ENCODE measurements at places on chromosomes 4 and X. TPM values are rescaled to one million over a fixed set of nuclear protein-coding genes. Genes with fewer than 3 reads are reported as not detected.

The WWC2 gene
- total RNA-seq = 17.6 TPM

DNA sequence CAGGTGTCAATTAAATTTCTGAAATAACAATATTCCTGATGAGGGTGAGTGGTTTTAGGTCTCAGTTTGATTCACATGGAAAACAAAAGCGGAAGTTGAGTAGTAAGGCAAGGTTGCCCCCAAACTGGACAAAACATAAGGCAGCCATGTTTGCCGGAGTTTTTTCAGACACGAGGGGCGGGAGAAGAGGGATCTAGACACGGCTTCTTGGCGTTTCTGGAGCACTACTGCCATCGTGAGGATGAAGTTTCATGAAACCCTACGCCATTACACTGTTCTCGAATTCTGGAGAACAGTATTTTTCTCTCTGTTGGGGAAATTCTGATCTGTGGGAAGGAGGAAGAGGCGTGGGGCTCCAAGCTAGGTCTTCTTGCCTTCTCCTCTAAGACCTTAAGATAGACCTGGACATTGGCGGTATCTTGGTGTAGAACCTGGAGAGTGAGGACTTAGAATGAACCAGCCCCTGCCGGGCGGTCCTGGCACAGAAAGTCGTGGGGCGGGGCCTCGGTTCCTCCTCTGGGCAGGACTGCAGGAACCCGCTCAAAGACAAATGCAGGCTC is 160.3 kb downstream of the OR13H1 start:
- H3K4me3 ChIP-seq = no peak overlapping the region
- no peaks in the 10 kb centered on the region for H3K36me3 ChIP-seq
- no peak for DNase-seq
- H3K27ac ChIP-seq = no peak overlapping the region

DNA sequence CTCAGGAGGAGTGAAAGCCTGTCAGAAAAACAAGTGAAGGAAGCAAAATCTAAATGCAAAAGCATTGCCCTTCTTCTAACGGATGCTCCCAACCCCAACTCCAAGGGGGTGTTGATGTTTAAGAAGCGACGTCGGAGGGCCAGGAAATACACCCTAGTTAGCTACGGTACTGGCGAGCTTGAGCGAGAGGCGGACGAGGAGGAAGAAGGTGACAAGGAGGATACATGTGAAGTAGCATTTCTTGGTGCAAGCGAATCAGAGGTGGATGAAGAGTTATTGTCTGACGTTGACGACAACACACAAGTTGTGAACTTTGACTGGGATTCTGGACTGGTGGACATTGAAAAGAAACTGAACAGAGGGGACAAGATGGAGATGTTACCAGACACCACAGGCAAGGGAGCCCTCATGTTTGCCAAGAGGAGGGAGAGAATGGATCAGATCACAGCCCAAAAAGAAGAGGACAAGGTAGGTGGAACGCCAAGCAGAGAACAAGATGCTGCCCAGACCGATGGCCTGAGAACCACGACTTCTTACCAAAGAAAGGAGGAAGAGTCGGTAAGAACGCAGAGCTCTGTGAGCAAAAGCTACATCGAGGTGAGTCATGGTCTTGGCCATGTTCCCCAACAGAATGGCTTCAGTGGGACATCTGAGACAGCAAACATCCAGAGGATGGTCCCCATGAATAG is 105.6 kb upstream of the MYOZ2 start:
- DNase-seq = no peak
- H3K4me1 ChIP-seq = no peaks in the 10 kb centered on the region
- peaks cover 9% of the 10 kb centered on the region for H3K36me3 ChIP-seq
- H3K27me3 ChIP-seq = no peaks in the 10 kb centered on the region
- no peak overlapping the region for H3K4me3 ChIP-seq

- no peaks in the 10 kb centered on the region for H3K4me1 ChIP-seq
- H3K4me3 ChIP-seq = no peak overlapping the region
- no peaks in the 10 kb centered on the region for H3K27me3 ChIP-seq
Measured at GRCh38 chr4:120232050-120232449, 165.4 kb upstream of the MAD2L1 start.

GRCh38 chrX:38336538-38337240 is 9.4 kb upstream of the RPGR start:
- no peaks in the 10 kb centered on the region for H3K4me1 ChIP-seq
- no peak overlapping the region for H3K27ac ChIP-seq
- H3K36me3 ChIP-seq = no peaks in the 10 kb centered on the region

DNA sequence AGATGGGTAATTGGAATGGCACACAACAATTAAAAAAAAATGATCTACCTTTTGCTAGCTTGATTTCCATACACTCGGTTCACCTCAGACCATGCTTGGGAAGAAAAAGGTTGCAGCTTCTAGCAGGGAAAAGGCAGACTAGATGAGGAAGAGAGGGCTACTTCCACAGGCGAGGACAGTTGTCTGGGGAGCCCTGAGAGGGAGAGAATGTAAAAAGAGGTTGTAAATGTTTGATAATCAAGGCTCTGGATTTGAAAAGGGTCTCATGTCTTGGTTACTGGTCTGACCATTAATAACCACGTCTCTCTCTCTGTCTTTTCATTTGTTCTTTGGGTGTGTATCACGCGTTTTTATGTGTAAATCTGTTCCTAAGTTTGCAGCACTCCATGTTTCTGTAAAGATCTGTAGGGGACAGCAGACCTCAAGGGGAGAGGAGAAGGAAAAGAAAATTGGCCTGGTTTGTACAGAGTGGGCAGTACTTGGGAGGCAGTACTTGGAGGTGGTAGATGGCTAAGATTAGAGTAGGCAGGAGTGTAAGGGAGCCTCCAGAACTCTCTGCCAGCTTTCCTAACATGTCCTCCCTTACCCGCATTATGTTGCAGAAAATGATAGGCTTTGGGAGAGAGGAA is 750 bp downstream of the ARMCX5 start:
- no peak for DNase-seq

DNA sequence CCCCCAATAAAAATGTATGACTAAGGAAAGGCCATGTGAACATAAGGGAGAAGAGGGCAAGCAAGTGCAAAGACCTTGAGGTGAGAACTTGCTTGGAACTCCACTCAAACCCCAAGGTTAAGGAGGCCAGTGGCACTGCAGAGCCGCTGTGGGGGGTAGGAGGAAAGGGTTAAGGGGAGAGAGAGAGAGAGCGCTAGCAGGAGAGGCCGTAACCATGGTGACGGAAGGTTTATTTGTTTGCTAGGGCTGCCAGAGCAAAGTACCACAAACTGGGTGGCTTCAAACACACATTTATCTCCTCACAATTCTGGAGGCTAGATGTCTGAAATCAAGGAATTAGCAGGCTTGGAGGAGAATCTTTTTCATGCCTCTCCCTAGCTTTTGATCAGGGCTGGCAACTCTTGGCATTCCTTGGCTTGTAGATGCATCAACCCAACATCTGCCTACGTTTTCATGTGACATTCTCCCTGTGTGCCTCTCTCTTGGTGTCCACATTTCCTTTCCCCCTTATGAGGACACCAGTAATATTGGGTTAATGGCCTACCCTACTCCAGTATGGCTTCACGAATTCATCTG is 35.2 kb downstream of the SMIM20 start:
- no peaks in the 10 kb centered on the region for H3K4me1 ChIP-seq
- no peak for DNase-seq
- H3K36me3 ChIP-seq = no peaks in the 10 kb centered on the region

The CYLC1 gene
- not detected for total RNA-seq

The SOWAHD gene
- total RNA-seq = 13.9 TPM

DNA sequence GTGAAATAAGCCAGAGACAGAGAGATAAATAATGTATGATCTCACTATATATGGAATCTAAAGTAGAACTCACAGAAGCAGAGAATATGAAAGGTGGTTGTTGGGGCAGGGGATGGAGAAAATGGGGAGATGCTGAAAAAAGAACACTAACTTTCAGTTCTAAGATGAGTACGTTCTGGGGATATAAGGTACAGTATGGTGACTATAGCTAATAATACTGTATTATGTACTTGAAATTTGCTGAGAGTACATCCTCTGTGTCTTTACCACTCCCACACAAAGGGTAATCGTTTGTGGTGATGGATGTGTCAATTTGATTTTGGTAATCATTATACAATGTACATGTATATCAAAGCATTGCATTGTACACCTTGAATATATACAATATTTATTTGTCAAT is 6.6 kb downstream of the FBXL5 start:
- DNase-seq = no peak
- peaks cover 1% of the 10 kb centered on the region for H3K4me1 ChIP-seq
- no peak overlapping the region for H3K4me3 ChIP-seq
- no peaks in the 10 kb centered on the region for H3K36me3 ChIP-seq
- H3K27me3 ChIP-seq = no peaks in the 10 kb centered on the region
- H3K27ac ChIP-seq = no peak overlapping the region

Data from prostate gland (tissue), 2 donors.